ENCODE measurements at places on chromosomes 7 and 10.

DNA sequence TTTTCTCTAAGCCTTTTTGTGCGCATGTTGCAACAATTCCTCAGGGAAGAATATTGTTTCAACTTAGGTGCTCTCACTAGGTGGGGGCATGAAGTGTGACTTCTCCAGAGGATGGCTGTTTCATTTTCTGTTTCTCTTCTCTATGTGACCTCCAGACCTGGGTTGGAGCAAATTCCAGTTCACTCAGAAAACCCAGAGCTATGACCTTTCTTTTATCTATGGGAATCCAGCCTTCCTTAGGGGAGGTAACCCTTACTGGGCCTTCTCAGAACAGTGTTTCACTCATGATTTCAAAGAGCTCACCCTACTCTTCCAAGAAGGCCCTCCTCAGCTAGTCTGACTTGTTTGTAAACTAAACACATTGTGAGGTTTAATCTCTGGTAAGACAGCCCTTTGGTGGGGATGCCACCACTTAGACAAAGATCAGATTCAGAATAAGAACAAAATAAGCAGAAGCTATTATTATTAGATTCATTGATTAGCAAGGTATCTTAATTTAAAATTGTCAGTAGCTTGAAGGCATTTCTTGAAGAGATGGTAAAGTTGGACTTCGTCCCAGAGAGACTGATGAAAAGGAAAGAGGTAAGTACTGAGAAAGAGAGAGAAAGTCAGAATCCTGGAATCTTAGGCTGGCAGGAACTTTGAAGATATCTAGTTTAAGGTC lies 16.6 kb upstream of the TAS2R60 start:
- DNase-seq, result no peak

- no peak for DNase-seq
These were observed 784.5 kb upstream of the ZWINT start for GRCh38 chr10:57145548-57145947.

GRCh38 chr7:107408349-107408748 lies 61.5 kb upstream of the GPR22 start:
- no peak for DNase-seq

GRCh38 chr7:21071561-21072501 lies 285.1 kb upstream of the SP8 start:
- DNase-seq, result no peak

GRCh38 chr10:7458556-7458955 lies 47.7 kb upstream of the SFMBT2 start:
- peak; percentile 8 for DNase-seq

GRCh38 chr10:30823651-30824050 lies 194.1 kb upstream of the LYZL2 start:
- DNase-seq, result no peak
